T-helper 2 cell (primary cell): ENCODE measurements at places on chromosomes 6 and 20.

GRCh38 chr6:12069891-12070529, 57.9 kb downstream of the HIVEP1 start:
- no peak for DNase-seq

GRCh38 chr6:105326833-105327770, 75.8 kb downstream of the PREP start:
- DNase-seq: no peak

DNA sequence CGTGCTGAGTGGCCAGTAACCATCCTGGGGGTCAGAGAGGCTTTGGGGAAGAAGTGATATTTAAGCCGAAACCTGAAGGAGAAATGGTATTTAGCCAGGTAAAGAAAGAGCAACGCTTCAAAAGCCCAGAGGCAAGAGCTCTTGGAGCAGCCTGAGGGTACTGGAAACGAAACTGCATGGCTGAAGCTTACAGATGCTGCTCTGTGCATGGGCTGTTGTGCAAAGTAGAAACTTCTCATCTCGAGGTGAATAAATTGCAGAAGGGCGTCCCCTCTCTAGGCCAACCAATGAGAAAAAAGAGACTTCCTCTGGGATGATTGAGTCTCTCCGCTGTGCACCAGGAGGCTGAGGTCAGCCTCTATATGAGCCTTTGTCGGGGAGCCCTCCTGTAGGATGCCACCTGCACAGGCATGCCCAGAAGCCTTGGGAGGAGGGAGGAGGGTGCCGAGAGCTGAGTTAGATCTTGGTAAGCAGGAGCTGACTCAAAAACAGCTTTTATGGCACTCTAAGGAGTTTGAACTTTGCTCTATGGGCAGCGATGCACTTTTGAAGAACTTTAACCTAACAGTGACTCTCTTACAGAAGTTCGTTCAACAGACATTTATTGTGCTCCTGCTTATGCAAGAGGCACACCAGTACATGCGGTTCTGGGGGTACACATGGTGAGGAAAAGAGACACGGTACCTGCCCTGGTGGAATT, 61.6 kb upstream of the EDN1 start:
- DNase-seq: no peak

- no peak for DNase-seq
Measured at GRCh38 chr6:89951574-89952104, 57.4 kb downstream of the GJA10 start.

GRCh38 chr6:120960761-120961160, 373.5 kb downstream of the TBC1D32 start:
- DNase-seq: no peak

- DNase-seq: no peak
Measured at GRCh38 chr20:1848373-1848772, 46.8 kb upstream of the SIRPA start.

- no peak for DNase-seq
Measured at GRCh38 chr6:141415896-141416295, 716.8 kb upstream of the GJE1 start.

DNA sequence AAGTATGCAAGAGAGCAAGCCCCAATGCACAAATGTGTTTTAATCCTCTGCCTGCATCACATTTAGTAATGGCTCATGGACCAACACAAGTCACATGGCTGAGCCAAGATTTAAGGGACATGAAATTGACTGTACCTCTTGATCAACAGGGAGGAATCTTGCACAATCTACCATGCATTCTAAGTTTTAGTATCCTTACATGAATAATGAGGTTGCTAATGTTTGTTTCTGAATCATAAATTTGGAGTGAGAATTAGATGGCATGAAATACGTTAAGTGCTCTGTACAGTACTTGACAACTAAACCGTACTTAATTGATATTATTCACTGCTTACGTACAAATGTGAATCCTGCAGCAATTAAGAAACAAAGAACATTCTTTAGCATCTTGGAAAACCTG, 553.8 kb upstream of the JAG1 start:
- no peak for DNase-seq

- DNase-seq: no peak
Measured at GRCh38 chr6:40347571-40348011, 239.6 kb downstream of the LRFN2 start.

- no peak for DNase-seq
Measured at GRCh38 chr6:16727996-16728395, 33.3 kb downstream of the ATXN1 start.

DNA sequence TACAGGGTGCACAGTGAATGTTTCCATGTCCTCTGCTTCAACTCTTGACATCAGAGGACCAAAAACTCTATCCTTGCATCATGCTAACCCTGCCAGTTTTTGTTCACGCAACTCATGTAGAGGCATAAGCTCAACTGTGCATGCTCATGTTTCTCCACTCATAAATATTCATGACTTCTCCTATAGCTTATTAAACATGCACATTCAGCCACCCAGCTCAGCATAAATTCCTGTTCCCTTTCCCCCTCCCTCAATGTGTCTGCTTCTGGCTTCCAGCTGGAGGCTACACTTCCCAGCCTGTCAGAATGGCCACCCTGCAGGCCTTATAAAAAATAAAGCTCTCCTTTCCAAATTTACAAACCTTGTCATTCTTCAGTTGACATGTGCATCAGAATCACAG, 154.6 kb downstream of the KIF16B start:
- DNase-seq: no peak

- DNase-seq: no peak
Measured at GRCh38 chr20:1381753-1382591, 10.9 kb downstream of the FKBP1A start.

- no peak for DNase-seq
Measured at GRCh38 chr20:53873230-53873604, 197.2 kb downstream of the BCAS1 start.

GRCh38 chr6:158837684-158838625, 18.8 kb upstream of the EZR start:
- DNase-seq: no peak

DNA sequence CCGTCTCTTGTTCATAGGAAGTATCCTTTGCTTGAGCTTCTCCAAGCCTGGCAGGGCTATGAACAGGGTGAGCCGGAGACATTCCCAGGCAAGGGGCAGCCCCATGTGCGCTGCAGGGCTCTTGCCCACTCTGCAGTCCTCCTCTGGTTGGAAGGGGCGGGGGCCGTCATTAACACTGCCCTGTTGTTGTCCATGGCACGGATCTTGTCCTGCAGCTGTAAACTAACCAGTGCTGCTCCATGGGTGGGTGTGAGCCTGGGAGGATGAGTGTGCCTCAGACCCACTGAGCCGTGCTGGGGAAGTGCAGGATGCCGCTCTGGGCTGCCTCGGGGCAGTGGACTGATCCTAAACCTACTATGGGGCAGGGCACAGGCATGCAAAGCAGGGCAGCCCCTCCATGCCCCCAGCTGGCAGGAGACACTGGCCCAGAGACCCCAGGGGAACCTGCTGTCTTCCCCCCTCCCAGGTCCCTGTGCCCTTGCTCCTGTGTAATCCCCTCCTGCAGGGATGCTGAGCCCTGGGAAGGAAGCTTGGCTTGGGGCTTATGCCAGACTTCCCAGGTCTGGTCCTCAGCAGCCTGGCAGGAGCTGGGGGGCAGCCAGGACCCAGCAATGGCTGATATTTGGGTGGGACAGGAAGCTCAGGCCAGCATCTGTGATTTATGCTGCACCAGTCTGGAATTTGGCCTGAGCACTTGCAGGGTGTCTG, 8.5 kb downstream of the EBF4 start:
- no peak for DNase-seq

DNA sequence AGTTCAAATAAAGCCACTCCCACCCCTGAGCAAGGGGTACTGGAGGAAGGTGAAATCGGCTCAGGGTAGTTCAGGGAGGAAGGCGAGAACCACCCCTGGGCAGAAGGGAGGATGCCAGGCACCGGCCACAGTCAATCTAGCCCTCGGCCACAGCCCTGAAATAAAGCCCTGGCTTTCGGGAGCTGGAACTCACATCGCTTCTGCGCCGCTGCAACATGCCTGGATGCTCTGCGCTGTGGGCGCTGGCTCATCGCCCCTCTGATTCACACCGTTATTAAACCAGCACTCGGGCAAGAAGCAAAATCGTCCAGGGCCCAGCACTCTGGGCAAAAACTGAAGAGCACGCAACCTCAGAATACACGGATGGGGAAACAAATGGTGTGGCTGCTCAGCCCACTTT, 136.9 kb upstream of the RREB1 start:
- DNase-seq: no peak

DNA sequence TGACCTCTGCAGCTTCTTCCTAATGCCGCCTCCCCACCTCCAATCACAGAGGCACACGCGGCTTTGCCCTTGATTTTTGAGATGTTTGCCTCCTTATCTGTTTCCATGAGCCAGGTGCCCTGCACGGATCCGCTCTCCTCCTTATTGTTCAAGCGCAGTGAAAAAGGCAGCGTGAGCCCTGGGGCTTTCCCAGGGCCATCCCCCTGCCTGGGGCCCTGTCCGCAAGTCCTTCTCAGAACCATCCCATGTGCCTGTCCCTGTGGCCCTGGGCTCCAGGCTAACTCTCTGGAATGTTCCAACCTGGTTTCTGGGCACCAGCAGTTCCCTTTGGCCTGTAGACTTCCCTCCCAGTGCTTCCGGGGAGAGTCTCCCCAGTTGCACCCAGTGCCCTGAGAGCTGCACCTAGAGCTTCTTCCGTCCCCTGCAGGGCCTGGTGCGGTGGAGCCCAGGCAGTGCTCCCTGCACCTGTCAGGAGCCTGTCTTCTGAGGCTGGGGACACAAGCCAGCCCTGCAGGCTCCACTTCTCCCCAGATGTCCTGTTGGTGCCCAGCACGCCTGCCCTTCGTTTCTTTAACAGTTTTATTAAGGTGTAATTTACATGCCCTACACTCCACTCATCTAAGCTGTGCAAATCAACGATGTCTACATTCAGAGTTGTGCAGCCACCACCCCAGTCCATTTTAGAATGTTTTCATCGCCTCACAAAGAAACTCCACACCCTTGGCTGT, 330.3 kb downstream of the CDH4 start:
- DNase-seq: no peak

DNA sequence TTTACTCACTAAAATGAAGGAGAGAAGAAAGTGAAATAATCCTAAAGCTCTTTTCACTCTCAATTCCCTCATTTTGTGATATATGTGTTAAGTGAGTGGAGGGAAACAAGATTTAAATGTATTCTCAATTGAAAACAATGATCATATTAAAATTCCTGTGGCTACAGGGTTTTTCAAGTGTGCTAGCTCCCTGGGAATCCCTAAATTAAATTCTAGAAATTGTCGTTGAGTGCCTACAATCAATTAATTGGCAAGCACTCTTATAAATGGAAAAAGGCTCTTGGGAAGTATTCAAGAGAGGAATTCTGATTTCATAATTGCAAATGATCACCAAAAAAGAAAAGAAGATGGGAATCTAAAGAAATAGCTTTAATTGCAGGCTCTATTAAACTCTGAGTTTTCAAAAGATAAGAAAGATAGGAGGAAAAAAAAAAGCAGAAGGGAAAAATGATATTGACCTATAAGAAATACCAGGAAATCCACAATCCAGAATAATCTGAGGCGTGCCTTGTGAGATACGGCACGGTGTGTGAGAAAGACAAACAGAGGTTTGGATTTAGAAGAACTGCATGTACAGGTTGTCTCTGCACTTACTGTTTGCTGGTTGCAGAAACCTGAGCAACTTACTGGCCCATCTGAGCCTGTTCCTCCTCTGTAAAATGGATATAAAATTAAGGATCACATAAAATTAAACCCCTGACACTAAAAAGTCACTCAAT, 18.3 kb upstream of the MBOAT1 start:
- no peak for DNase-seq

DNA sequence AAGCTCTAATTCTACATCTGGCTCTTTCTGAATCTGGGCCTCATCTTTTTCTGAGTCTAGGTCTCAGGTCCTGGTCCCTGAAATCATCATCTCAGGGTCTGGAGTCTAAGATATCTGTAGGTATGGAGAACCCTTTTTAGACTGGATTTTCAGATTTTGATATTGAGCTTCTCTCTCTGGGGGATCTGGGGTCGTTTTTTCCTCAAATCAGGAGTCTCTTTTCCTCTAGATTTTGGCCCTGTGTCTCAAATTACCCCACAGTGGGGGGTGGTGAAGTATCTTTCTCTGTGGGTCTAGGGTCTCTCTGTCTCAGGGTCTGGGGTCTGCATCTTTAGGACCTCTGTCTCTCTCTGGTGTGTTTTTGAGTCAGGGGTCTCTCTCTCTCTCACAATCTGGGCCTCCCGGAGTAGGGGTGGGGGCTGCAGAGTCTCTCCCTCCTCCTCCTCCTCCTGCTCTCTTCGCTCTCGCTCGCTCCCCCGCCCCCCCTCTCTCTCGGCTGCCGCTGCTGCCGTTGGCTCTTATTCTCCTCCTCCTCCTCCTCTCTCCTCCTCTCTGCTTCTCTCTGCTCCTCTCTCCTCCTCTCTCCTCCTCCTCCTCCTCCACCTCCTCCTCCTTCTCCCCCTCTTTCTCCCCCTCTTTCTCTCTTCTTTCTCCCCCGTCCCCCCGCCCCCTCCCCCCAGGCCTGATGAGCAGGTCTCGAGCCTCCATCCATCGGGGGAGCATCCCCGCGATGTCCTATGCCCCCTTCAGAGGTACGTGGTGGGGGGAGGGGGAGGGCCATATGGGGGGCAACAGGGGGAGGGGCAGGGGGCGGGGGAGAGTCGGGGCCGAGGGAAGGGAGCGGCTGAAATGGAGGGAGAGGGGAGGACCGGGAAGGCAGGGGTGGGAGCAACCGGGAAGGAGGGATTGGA, at the start of gene SYNGAP1:
Gene SYNGAP1, plus strand, starts transcription at position 486 of the 911 bp plus-strand sequence. Its CDS starts 200 bp downstream, at position 686.
- DNase-seq: no peak

DNA sequence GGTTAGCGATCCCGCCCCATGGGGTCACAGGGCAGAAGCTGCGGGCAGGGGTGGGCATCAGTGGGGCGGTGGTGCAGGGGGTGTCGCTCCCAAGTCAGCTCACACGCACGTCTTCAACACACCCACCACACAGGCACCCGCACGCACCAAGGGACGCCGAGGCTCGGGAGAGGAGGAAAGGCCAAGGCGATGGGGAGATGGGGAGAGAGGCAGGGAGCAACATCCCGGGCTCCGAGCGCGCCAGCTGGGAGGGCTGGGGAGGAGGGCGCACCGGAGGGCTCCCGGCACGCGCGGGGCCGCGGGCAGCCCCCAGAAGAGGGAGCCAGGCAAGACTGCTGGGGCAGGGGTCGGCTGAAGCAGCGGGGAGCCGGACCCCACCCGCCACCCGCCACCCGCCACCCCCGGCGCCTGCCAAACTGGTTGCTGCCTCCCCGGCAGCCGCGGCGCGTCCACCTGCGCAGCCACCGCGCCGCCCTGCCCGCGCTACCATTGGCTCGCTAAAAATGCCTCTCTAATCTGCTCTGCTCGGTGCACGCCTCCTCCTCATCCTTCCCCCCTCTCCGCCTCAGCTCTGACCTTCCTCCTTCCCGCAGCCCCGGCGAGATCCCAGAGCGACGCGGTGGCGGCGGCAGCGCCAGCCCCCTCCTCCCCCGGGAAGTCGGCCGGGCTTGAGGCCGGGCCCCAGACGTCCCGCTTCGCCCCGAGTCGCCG, at the start of gene PACSIN1:
Gene PACSIN1, plus strand, starts transcription at position 546 of the 711 bp plus-strand sequence. CDS start 60,230 bp downstream, outside the sequence.
- DNase-seq: no peak

GRCh38 chr6:113691260-113691656, 165.9 kb upstream of the MARCKS start:
- DNase-seq: no peak

- DNase-seq: no peak
Measured at GRCh38 chr20:22052025-22052650, 346.7 kb downstream of the PAX1 start.
